Activated naive CD4-positive, alpha-beta T cell (primary cell): ENCODE measurements at places on chromosomes 7 and 10.

DNA sequence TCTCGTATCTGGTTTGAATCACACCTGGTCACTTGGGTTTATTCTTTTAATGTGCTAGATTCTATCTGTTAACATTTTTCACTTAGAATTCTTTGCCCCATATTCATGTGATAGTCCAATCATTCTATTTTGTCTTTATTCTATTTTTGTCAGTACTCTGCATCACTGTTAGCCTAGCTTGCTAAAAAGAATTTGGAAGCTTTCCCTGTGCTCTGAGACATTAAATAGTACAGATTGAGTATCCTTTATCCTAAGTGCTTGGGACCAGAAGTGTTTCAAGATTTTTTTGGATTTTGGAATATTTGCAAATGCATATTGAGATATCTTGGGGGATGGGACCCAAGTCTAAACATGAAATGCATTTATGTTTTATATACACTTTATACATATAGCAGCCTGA is 51.0 kb downstream of the RALA start:
- DNase-seq = no peak

GRCh38 chr10:124071141-124071540 is 22.3 kb downstream of the CHST15 start:
- DNase-seq = no peak

- DNase-seq = no peak
Observed at GRCh38 chr7:77783111-77783510, 15.1 kb downstream of the TMEM60 start.

DNA sequence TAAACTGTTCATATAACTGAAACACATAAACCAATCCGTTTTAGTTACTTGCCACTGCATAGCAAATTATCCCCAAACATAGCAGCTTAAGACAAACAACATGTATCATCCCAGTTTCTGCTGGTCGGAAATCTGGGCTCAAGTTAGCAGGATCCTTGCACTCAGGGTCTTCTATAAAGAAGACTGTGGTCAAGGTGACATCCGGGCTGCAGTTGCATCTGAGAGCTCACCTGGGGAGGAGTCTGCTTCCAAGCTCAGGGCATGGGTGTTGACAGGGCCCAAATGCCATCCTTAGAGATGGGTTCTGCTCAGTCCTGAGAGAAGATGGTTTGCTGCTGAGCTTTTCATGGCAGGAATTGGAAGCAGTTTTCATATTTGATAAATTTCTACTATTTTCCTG is 431.2 kb downstream of the PAXIP1 start:
- no peak for DNase-seq

- DNase-seq = no peak
Observed at GRCh38 chr10:86840498-86840897, 84.1 kb downstream of the BMPR1A start.

GRCh38 chr7:95766657-95767056 is 5.7 kb upstream of the DYNC1I1 start:
- no peak for DNase-seq

DNA sequence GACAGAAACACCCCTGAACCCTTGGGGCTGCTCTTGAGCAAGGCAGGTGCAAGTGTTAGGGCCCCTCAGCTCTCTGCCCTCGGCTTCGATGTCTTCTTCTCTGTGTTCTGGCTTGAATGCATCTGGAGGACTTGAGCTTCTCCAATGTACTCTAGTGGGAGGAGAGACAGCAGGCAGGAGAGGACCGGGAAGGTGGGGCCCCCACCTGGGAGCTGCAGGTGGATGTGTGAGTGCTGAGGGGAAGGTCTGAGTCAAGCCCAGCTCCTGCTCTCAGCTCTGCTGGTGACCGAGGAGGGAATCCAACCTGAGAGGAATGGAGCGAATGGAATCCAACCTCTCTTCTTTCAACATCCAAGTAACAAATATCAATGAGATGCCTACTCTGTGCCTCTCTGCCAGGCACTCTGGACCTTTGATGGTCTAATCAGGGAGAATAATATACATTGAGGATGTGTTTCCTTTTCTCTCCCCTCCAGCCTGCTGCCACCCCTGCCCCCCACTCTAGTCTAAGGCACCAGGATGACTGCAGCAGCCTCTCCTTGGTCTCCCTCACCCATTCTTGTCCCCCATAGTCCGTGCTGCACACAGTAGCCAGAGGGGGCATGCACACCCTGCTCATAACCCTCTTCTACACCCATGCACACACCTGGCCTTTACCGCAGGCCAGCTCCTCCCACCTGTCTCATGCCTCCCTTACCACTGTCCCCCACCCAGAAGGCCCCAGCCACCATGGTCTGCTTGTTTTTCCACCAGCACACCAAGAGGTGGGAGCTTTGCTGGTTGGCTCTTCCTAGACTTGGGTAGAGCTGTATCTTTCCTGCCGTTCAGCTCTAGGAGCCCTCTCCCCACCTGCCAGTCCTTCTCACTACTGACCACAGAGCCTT is 13.6 kb downstream of the TBATA start:
- no peak for DNase-seq

DNA sequence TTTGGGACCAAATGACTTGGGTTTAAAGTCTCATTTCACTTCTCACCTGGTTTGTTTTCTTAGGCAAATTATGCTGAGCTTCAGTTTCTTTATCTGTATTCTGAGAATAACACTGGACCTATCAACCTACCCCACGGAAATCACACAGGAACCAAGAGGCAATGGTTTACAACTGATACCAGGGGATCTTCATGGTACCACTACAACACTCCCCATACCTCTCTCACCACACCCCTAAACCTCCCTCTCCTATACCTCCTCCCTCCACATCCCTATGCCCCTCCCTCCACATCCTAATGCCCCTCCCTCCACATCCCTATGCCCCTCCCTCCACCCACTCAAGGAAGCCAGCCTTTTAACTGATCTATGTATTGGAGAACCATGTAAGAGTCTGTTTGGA is 9.9 kb downstream of the FAM204A start:
- DNase-seq = no peak

GRCh38 chr10:30818854-30819253 is 189.3 kb upstream of the LYZL2 start:
- no peak for DNase-seq

DNA sequence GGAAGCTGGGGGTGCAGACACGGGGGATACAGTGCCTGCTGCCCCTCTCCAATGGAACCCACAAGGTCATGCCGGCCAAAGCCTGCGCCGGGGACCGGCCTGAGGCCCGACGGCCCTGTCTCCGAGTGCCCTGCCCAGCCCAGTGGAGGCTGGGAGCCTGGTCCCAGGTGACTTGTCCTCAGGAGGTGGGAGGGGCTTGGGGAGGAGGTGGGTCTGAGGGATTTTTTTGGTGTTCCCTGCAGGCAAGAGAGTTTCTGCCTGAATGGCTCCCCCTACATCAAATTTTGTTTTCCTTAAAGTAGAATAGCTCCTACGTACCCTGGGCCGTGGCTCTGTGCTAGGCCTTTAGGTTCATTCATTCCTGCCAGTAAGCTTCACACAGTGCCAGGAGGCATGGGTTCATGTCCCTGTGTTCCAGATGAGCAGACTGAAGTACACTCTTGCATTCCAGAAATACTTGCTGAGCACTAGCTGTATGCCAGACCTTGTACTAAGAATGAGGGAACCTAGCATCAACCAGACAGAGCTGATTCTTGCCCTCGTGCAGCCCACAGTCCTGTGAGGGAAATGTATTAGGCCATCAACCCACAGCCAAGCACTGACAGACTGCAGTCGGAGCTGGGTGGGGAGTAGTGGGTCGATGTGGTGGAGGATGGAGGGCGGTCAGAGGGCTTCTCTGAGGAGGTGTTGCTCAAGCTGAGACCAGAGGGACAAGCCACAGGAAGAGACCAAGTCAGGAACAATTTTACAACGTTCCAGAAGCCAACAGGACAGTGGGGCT is 31.1 kb downstream of the TBATA start:
- no peak for DNase-seq

DNA sequence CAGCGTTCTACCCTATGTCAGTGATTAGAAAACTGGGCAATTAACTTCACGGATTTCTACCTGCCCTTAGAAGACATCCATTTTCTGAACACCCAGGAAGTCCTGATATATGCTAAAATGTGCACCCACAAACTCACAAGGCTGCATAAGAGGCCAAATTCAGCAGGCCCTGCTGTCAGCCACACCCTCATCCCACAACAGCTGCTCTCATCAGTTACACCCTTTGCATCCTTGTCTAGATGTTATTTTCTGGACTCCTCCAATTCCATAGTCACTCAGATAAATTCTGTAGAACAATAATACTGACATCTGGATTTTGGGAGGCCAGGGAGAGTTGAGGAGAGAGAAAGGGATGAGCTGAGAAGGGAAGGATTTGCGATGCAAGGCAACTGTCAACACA is 208.9 kb downstream of the TAX1BP1 start:
- DNase-seq = no peak

DNA sequence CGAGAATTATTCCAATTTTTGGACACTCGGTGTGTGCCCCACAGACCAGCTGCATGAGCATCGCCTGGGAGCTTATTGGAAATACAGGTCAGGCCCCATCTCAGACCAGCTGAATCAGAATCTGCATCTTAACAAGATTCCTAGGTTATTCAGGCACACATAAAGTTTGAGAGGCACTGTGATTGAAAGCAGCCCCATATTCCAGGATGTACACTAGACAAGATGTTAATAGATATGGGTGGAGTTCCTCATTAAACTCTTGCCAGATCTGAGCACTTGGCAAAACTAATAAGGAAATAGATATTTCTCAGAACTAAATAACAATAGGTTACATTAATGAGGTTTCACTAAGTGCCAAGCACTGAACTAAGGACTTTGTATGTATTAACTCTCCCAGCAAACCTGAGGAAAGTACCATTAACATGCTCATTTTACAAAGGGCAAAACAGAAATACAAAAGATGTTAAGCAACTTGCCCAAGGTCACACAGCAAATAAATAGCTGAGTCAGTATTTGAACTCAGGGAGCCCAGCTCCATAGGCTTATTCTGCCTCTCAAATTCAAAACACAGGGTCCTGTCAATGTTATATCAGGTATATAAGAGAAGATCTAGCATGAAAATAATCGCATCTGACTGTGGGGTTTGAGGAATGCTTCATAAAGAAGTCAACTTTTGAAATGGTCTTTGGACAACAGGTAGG is 29.9 kb downstream of the PPP1R3C start:
- no peak for DNase-seq

DNA sequence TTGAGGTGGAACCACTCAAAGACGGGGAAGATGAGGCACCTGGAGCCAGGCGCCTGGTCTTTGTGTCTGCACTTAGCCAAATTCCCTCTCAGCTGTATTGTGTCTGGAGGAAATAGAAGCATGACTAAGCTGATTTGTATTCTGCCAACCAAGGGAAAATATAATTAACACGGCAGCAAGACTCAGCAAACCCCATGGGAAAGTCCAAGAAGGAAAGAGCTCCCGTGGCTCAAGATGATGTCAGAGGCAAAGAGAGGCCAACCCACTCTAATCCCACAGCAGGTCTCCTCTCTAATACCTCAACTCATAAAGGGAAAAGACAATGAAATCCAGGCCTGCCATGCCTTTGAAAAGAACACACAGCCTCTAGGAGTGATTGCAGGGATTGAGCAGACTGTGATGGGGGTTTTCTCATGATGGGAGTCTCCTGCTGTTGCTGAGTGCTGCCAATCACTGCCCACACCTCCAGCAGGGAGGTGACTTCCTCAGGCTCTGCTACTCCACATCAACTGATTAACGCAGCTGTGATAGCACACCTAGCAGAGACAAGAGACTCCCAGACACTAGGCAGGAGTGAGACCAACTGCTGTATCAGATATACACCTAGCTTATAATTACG is 255.5 kb upstream of the C7orf33 start:
- DNase-seq = no peak

DNA sequence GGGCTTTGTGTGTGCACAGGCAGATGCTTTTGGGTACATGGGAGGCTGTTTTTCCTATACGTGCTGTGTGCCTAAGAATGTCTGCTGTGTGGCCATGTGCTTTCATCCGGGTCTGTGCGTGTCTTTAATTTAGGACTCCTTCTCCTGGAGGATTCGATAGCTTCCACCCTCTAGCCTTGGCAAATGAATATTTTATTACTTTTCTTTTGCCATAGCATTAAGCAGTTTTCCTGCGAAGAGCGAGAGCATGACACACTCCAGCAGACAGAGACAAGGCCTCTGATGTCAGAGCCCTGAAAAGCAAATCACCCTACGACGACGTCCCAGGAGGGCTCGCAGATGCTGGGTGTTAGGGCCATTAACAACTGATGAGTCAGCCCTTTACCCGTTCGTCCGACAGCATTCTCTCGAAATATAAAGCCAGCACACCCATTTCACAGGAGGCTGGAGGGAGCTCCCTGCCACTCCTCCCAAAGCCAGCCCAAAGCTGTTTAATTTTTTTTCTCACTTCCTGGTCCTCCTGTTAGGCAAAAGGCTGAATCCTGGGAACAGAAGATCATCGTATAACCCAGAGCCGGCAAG is 311.3 kb upstream of the ZMIZ1 start:
- no peak for DNase-seq

DNA sequence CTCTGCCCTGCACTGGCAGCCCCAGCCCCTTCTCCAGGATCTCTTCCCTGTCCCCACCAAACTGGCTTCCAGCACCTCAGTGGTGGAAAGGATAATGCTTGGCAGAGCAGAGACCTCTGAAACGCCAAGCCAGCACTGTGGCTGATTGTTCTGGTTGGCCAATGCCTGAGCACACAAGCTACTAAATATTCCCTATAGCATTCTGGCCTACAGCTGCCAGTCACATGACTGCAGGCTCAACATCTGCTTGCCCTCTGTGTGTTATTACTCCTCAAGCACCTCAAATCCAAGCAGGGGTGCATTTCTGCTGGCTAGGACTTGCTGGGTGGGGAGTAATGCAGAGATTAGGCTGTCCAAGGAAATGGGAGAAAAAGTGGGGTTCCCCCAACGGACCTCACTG is 6.1 kb downstream of the TBATA start:
- no peak for DNase-seq

- no peak for DNase-seq
Observed at GRCh38 chr7:88140947-88141346, 78.9 kb downstream of the SRI start.

DNA sequence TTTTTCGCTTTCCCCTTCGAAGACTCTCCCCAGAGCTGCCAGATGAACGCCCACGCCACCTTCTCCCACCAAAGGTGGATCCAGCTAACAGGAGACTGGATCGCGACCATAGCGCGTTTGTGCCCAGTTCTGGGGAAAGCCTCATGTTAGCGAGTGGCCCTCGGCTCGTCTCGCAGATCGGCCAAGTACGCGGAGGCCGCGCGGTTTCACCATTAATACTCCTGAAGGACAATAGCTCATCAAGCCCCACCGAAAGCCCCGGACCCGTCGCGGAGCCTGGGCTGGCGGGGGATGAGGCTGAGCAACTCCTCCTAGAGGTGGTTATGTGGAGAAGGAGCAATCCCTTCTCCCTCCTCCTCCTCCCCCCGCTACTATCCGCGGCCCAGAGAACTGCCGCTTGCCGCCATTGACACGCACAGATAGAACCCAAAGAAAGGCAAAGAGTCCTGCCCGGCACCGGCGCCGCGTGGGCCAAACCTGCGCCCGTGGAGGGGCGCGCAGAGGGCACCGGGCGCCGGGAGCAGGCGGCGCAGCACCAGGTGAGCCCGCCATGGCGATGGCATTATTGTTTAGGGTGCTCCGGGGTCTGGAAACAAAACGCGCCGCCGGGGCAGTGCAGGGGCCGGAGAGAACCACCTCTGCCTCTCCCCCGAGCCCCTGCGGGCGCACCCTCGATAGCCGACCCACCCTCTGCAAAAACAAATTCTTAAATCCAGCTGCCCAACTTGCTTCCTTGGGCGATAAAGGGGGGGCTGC is at the start of gene MACROH2A2:
Gene MACROH2A2 (plus strand): TSS at position 385 of the 756 bp plus-strand sequence. CDS start 22,813 bp downstream, outside the sequence.
- DNase-seq = no peak
